ENCODE measurements at places on chromosomes 1 and 21. TPM values are rescaled to one million over a fixed set of nuclear protein-coding genes. Genes with fewer than 3 reads are reported as not detected.

DNA sequence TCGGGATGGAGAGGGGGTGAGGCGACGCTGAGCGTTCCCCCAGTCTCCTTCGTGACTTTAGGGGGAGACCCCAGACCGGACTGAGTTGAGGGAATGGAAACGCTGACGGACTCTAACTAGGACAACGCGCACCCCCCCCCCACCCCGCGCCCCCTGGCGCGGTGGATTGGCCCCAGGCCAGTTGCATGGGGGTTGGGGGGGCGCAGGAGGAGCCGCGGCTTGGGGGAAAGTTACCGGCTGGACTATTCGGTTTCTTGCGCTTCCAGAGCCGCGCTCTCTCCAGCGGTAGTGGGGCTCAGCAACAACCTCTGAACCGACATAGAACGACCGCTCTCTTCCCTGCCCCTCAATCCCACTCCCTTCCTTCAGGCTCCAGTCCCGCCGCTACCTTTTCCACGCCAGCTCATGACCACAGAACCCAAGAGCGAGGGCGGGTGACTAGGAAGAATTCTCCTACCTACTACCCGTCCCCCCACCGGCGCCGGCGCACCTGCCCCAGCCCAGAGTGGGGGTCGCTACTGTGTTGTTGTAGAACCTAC lies 694 bp downstream of the ZBTB7B start:
- H3K27me3 ChIP-seq: no peaks in the 10 kb centered on the region
- H3K4me3 ChIP-seq: peak overlapping the region; percentile 98
- H3K36me3 ChIP-seq: peaks cover 3% of the 10 kb centered on the region
- peak overlapping the region; percentile 93 for H3K27ac ChIP-seq
- DNase-seq: no peak

DNA sequence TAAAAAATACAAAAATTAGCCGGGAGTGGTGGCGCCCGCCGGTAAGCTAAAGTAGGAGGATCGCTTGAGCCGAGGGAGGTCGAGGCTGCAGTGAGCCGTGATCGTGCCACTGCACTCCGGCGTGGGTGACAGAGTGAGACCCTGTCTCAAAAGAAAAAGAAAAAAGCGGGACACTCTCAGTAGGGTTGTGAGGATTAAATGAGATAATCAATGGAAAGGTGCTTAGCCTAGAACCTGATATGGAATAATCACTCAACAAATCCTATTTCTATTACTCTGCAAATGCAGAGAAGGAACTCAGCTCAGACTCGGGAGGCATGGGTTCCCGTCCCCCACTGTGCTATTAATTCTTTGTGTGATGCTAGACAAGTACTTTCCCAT lies 529 bp upstream of the LUZP1 start:
- no peak for DNase-seq
- peaks cover 3% of the 10 kb centered on the region for H3K36me3 ChIP-seq
- peaks cover 2% of the 10 kb centered on the region for H3K27me3 ChIP-seq
- no peak overlapping the region for H3K27ac ChIP-seq
- peaks cover 14% of the 10 kb centered on the region for H3K4me1 ChIP-seq
- peak overlapping the region; percentile 98 for H3K4me3 ChIP-seq

DNA sequence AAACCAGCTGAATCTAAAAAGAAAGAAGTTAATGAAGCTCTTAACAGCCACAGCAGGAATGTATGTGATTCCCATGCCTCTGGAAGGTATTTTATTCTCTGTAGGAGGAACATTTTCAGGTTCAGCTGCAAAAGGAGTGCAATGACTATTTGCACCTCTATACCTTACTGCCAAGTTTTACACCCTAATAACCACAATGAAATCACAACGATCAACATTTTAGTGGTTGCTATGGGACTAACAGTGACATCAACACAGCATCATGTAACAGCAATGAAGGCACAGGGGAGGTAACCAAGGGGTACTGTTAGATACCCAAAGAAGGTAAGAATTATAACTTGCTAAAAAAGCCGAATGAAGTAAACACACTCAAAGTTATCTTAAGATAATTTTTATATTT lies 116.3 kb upstream of the HP1BP3 start:
- DNase-seq: no peak
- no peak overlapping the region for H3K4me3 ChIP-seq
- no peaks in the 10 kb centered on the region for H3K4me1 ChIP-seq
- H3K27ac ChIP-seq: no peak overlapping the region
- H3K27me3 ChIP-seq: no peaks in the 10 kb centered on the region
- peaks cover 9% of the 10 kb centered on the region for H3K36me3 ChIP-seq

DNA sequence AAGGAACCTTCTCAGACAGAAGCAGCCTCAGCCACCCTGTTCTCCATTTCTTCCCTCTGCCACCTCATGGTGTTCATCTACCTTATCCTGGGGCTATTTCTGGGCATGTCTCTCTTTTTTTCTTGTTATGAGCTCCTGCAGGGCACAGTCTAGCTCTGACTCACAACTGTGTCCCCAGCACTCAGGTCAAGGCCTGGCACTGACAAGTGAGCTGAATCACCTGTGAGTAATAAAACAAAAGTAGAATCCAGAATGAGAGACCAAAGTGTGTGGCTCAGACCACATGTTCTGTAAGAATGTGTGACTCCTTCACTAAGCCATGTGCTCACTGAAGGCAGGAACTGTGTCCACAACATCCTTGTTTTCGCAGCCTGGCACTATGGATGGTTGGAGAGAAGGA lies 23.2 kb downstream of the C1orf94 start:
- H3K36me3 ChIP-seq: no peaks in the 10 kb centered on the region
- H3K27me3 ChIP-seq: no peaks in the 10 kb centered on the region
- no peak for DNase-seq
- no peak overlapping the region for H3K27ac ChIP-seq
- no peak overlapping the region for H3K4me3 ChIP-seq

DNA sequence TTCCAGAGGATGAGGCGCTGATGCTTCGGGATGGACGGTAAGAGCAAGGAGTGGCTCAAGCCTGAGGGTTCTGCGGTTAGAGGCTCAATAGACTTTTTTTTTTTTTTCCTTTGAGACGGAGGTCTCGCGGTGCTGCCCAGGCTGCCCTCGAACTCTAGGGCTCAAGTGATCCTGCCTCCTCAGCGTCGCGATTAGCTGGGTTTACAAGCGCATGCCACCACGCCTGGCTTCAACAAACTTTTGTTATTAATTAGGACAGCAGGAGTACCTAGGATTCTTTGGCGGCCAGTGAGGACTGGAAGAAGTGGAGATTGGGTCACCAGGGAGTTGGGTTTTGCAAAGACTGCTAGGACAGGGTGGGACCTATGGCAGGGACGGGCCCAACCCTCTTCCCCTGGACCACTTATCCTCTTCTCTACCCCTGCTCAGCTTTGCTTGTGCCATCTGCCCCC lies 587 bp downstream of the SCNM1 start:
- peak overlapping the region; percentile 91 for H3K4me3 ChIP-seq
- H3K27me3 ChIP-seq: no peaks in the 10 kb centered on the region

DNA sequence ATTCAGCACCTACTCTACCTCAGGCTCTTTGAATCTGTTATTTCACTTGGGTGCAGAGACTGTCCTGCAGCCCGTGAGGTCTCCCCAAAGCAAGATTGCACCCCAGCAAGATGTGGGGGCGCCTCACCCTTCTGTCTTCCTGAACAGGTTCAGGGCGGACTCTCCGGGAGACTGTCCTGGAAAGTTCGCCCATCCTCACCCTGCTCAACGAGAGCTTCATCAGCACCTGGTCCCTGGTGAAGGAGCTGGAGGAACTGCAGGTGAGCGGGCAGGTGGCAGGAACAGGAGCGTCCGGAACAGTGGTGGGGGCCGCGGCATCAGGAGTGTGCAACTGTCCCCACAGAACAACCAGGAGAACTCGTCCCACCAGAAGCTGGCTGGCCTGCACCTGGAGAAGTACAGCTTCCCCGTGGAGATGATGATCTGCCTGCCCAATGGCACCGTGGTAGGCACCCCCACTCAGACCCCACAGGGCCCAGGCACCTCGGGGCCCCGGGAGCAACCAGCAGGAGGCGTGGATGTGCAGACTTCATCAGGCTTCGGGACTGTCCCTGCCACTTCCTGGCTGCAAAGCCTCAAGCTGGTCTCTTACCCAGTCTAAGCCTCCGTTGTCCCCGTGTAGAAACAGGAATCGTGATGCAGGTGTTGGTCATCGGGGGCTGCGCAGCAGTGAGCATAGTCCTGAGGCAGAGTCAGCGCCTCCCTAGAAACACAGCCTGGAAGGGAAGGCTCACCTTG lies 5.9 kb upstream of the MTFR1L start:
- no peak overlapping the region for H3K4me3 ChIP-seq
- peaks cover 6% of the 10 kb centered on the region for H3K4me1 ChIP-seq
- no peak overlapping the region for H3K27ac ChIP-seq
- no peaks in the 10 kb centered on the region for H3K27me3 ChIP-seq
- H3K36me3 ChIP-seq: no peaks in the 10 kb centered on the region
- no peak for DNase-seq

GRCh38 chr1:109722908-109723691 lies 11.0 kb downstream of the GSTM5 start:
- DNase-seq: no peak
- H3K27me3 ChIP-seq: peaks cover 20% of the 10 kb centered on the region
- H3K4me3 ChIP-seq: no peak overlapping the region
- peaks cover 4% of the 10 kb centered on the region for H3K4me1 ChIP-seq
- H3K27ac ChIP-seq: no peak overlapping the region

- H3K27me3 ChIP-seq: peaks cover 5% of the 10 kb centered on the region
- H3K4me3 ChIP-seq: peak overlapping the region; percentile 79
- H3K36me3 ChIP-seq: no peaks in the 10 kb centered on the region
- H3K4me1 ChIP-seq: peaks cover 34% of the 10 kb centered on the region
Measured at GRCh38 chr1:65253800-65254319, 55.5 kb upstream of the DNAJC6 start.

DNA sequence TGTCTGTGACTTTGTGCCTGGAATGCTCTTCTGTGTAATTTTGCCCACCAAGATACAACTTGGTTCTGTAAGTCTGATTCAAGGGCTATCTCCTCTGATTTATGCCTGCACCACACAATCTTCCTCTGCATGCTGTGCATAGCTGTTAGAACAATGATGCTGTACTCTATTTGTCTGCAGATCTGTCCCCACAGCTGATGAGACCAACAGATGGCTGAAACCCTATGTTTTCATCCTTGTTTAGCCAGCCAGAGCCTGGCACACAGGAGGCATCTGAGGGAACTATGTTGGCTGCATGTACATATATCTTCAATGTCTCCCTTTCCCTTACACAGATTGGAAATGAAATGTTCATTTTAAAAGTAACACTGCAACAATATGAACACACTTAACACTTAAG lies 58.0 kb upstream of the ABCA4 start:
- H3K27me3 ChIP-seq: peaks cover 26% of the 10 kb centered on the region
- H3K4me1 ChIP-seq: no peaks in the 10 kb centered on the region
- no peak overlapping the region for H3K27ac ChIP-seq

DNA sequence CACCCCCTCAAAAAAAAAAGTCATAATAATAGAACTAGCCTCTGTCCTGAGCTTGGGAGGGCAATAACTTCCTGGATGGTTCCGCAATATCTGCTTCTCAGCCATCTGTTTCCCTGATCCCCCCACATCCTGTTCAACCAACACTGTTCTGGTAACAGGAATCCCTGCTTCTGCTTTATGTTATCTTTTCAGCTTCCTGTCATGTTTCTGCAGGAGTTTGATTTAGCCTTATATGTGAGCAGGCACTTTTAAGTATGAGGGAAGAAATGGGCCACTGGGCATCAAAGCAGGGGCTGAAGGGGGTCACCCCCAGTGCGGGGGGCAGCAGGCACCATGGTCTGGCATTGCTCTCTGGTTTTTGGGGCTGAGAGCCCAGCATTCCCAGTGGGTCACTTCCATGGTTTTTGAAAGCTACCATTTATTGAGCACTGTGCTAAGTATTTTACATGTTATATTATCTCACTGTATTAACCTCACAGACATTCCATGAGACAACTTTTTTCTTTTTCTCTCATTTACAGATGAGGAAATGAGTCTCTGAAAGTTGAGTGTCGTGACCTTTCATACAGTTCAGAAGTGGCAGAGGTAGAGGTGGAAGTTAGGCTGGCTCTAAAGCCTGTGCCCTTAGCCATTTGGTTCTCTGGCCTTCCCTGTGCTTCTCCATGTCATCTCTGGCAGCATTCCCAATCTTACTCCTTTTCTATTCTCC lies 61.9 kb downstream of the DNTTIP2 start:
- no peaks in the 10 kb centered on the region for H3K36me3 ChIP-seq
- H3K4me1 ChIP-seq: peaks cover 22% of the 10 kb centered on the region
- DNase-seq: no peak
- peaks cover 9% of the 10 kb centered on the region for H3K27me3 ChIP-seq

GRCh38 chr1:22416555-22417454 lies 34.8 kb upstream of the ZBTB40 start:
- H3K36me3 ChIP-seq: no peaks in the 10 kb centered on the region
- H3K4me1 ChIP-seq: peaks cover 2% of the 10 kb centered on the region
- no peak overlapping the region for H3K27ac ChIP-seq
- H3K27me3 ChIP-seq: peaks cover 41% of the 10 kb centered on the region

DNA sequence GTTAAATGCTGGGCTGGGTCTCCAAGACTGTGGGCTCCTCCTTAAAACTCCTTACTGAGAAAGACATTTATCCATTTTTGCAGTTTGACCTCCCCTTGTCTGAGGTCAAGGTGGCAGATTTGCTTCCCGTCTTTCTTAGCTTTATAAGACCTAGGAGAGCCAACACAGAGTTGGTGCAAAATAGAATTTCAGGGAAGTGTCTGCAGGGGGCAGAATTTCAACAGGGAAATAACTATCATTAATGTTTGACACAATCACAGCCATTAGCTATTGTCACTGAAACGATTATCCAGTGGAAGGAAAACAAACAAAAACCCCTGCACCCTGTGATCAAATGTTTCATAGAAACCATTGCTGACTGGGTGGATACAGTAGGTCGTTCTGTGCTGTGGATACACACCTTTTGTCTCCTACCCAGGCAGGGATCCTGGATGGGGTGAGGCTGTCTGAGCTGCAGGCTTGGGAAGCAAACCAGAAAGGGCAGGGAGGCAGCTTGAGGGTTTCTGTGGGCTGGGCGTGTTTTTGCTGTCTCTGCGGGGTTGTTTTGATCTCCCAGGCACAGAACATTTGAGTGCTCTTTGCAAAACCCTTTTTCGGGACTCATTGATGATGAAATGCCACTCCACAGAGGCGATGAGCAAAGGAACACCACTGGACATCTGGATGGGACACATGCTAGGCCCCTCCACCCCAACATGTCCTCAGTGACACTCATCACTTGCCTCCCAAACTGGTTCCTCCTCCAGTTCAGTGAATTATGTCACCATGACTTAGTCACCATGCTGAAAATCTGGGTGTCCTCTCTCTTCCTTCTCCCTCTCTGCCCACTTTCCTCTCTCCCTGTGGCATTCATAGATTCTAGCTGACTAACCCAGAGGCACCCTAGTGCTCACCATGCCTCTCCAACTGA lies 94.2 kb upstream of the SERBP1 start:
- no peaks in the 10 kb centered on the region for H3K36me3 ChIP-seq
- no peak overlapping the region for H3K4me3 ChIP-seq
- no peaks in the 10 kb centered on the region for H3K4me1 ChIP-seq
- no peak for DNase-seq
- no peak overlapping the region for H3K27ac ChIP-seq
- peaks cover 5% of the 10 kb centered on the region for H3K27me3 ChIP-seq

The TMEM59 gene
- 171 TPM for total RNA-seq

The REG4 gene
- total RNA-seq: 1.8 TPM

The AGMAT gene
- 8.0 TPM for total RNA-seq

The ADAM30 gene
- not detected for total RNA-seq

The CRYAA gene
- not detected for total RNA-seq

The SLC25A34 gene
- 0.82 TPM for total RNA-seq

The MOV10 gene
- total RNA-seq: 112 TPM

Measured in activated CD8-positive, alpha-beta memory T cell treated with anti-CD3 and anti-CD28 coated beads, Interleukin-2, amount 10 ng/mL, durations not matched to agents 7 days and 5 days (primary cell).